ENCODE measurements at places on chromosomes 6 and 20. TPM values are rescaled to one million over a fixed set of nuclear protein-coding genes. Genes with fewer than 3 reads are reported as not detected.

Gene ENPP5
- total RNA-seq, result 0.12 TPM

Gene HLA-DQA1
- total RNA-seq, result not detected

Gene PBOV1
- not detected for total RNA-seq

Gene ID4
- total RNA-seq, result 136 TPM

Gene PNLDC1
- not detected for total RNA-seq

All from chondrocyte (in vitro differentiated cells).